ENCODE measurements at places on chromosomes 12 and 14. TPM values are rescaled to one million over a fixed set of nuclear protein-coding genes. Genes with fewer than 3 reads are reported as not detected.

- peak; percentile 82 for DNase-seq
- H3K36me3 ChIP-seq = no peaks in the 10 kb centered on the region
- H3K4me3 ChIP-seq = peak within 1 kb of the TSS; percentile 69
- peak within 1 kb of the TSS; percentile 91 for H3K27ac ChIP-seq
Measured at GRCh38 chr12:56521590-56522371, at the start of gene RBMS2. Gene RBMS2 (plus strand): TSS chr12:56521820. CDS start chr12:56522024, 204 bp downstream.

GRCh38 chr12:132310181-132311040, 19.0 kb downstream of the GALNT9 start:
- H3K4me1 ChIP-seq = no peaks in the 10 kb centered on the region
- DNase-seq = no peak
- H3K4me3 ChIP-seq = no peak overlapping the region

DNA sequence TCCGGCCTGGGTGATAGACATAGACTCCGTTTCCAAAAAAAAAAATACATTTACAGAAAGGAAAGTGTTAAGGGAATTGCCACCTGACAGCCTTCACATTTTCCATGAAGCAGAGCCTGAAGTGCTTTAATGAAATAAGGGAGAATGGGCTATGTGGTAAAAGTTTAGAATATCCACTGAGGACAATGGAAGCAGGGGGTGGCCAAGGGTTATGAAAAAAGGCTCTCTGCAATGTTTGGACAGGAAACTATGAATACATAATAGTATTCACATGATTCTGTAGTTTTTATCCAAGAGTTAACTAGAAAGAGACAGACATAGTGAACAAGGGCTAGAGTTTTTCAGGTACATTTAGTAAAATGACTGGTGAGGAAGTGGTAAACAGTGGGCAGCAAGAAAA, 75.3 kb downstream of the COCH start:
- H3K27ac ChIP-seq = no peak overlapping the region
- H3K27me3 ChIP-seq = no peaks in the 10 kb centered on the region
- H3K4me3 ChIP-seq = no peak overlapping the region
- peaks cover 79% of the 10 kb centered on the region for H3K36me3 ChIP-seq

DNA sequence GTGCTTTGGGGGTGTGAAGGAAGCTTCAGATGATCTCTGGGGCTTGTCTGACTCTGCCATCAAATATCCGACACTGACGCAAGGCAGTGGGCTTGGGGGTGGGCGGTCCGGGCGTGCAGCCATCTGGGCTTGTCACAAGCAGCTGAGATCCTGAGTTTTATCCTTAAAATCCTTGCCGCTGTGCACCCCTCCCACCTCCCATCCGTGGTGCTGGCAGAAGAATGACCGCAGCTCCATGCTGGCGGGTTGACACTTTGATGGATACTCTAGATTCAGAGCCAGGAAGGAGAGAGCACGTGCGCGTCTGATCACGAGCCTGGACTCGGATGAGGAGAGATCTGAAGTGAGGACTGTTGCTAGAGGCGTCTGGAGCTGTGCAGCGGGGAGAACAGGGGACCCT, 3.0 kb downstream of the ZFYVE21 start:
- no peak overlapping the region for H3K27ac ChIP-seq
- no peak for DNase-seq
- H3K36me3 ChIP-seq = no peaks in the 10 kb centered on the region
- peaks cover 73% of the 10 kb centered on the region for H3K4me1 ChIP-seq
- no peaks in the 10 kb centered on the region for H3K27me3 ChIP-seq

- no peaks in the 10 kb centered on the region for H3K27me3 ChIP-seq
- DNase-seq = no peak
Measured at GRCh38 chr12:54272214-54272613, 7.7 kb downstream of the CBX5 start.

GRCh38 chr14:51967521-51967920, 21.8 kb upstream of the RTRAF start:
- H3K27ac ChIP-seq = no peak overlapping the region
- no peak overlapping the region for H3K4me3 ChIP-seq
- H3K36me3 ChIP-seq = no peaks in the 10 kb centered on the region
- peaks cover 14% of the 10 kb centered on the region for H3K4me1 ChIP-seq

DNA sequence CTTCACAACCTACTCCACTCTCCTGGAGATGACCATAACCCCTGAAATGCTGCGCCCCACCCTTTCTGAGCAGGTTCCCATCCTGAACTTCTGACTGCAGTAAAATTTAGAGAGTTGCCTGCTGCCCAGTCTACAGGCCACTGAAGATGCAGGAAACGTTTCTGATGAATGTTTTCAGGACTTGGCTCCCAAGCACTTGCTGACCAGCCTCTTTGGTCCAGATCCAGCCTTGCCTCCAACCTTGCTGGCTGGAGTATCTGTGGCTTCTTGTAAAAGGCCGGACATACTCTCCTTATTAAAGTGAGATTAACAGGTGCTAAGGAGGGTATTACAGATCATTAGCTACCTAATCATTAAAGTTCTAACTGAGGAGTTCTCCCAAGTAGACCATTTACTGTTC, 70.3 kb upstream of the STXBP6 start:
- H3K4me1 ChIP-seq = peaks cover 40% of the 10 kb centered on the region
- no peak for DNase-seq
- no peaks in the 10 kb centered on the region for H3K36me3 ChIP-seq
- no peak overlapping the region for H3K27ac ChIP-seq
- no peak overlapping the region for H3K4me3 ChIP-seq

The CLEC4C gene
- not detected for total RNA-seq

The GPRC5D gene
- not detected for total RNA-seq

The FGF23 gene
- total RNA-seq = not detected

The MYO1H gene
- total RNA-seq = 0.16 TPM

All from left ventricle myocardium inferior (tissue), 1 donor.